Coronary artery (tissue), 2 donors: ENCODE measurements at places on chromosomes 4 and X.

DNA sequence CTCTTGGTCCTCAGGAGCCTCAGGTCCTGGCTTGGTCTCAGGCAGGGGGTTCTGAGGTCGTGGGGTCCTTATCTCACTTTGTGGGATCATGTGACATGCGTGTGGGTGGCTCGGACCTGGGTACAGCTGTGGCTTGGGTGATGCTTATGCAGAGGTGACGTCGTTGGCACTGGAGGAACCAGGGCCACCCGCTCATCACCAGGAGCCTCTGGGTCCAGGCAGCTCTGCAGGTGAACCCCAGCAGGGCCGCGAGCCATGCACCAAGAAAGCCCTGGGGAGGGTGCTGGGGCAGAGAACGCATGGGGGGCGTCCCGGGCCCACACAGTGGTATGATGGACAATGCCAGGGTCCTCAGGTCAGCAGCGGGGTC lies 8.7 kb downstream of the ATP5ME start:
- no peak for DNase-seq

GRCh38 chrX:45716750-45717149 lies 516.1 kb upstream of the DIPK2B start:
- DNase-seq = no peak

- no peak for DNase-seq
Observed at GRCh38 chr4:114209584-114209983, 230.1 kb upstream of the ARSJ start.

DNA sequence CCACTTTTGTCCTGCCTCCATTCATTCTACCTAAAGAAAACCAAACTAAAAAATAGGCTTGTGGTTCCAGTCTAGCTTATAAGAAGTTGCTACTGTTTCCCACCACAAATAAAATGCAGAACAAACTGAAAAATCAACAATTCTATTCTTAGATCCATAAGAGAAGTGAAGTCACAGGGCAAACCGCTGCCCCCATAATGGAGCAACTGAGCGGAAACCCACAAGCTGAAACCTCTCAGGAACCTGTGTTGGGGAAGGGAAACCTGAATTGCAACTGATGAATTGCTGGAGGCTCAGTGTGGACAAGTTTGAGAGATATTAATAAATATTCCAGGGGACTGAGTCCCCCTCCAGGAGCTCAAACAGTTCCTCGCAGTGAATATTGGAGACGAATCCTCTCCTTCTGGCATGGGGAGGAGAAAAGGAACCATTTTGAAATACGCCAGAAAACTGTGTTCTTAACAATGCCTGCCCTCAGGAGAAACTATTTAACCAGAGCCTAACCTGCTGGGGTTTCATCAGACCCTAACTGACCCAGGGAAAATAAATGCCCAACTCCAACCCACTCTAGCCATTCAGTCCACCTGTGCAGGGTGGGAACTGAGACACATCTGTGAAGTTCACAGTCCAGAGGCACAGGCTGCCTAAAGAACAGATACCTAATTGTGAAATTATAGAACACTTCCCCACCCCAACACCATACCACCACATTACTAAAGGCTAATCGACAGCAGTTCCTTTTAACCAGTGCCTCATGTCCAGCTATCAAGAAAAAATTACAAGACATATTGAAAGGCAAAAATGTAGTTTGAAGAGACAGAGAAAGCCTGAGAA lies 22.8 kb upstream of the SH3RF1 start:
- no peak for DNase-seq

DNA sequence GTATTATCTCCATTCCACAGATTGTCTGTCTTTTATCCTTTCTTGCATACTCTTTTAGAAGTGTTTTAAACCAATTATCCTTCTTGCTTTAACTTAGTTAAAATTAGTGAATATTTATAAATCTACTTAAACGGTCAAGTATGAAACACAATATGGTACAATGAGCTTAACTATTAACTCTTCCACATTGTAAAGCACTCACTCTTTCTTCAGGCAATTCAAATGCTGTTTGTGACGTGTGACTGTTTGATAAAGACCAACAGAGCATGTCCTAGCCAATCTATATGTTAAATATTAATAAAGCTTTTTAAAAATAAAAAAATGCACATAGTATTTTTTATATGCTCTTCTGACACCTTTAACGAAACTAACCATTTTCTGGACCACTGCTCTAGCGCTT lies 192.7 kb downstream of the ARAP2 start:
- DNase-seq = no peak

DNA sequence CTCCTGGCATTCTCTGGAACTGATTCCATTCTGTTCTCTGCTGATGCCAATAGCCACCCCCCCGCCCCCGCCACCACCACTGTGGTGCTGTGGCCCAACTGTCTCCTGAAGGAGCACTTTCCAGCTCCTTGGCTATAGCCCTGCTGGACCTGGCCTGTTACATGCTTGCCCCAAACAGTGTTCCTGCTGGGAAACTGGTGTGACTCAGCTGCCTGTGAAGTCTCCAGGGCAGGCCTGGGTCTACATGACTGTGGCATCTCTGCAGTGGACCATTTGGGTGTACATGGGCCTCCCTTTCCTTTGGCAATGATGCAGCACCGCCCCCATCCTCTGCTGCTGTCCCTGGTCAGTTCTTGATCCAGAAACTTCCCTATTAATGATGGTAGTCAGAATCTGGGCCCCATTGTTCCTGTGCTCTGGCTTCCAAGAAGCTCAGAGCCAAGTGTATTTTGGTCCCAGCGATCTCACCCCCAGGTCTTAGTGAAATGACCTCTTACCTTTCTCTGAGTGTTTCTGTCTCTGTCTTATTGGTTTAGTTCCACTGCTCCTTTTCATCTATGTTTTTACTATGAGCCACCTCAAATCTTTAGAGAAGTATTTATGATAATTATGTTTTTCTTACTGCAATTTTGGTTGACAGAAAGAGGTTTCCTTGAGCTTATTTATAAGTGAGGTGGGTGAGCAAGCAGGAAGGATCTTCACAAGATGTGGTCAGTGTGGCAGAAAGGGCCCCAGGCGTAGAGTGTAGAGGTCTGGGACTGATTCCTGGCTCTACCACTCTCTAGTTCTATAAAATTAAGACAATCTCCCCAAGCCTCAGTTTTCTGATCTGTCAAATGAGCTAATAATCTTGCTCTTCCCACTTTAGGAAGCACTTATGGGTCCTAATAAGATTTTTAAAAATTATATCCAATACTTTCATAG lies 210.7 kb upstream of the EOLA2 start:
- peak; percentile 35 for DNase-seq

DNA sequence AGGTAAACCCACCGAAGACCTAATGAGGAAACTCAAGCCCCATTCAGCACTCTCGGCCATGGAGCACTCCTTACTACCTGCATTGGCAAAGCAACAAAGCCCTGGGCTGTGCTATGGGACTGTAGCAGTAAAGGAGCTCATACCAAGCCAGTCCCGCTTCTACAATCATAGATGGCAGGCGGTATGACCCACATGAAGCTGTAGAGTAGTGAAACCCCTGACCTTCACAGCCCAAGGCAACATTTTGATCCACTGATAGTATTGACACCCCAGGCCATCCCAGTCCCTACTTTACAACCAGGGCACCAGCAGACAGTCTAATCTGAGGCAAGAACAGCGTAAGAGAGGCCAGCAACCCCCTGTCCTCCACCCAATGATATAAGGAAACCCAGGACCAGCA lies 25.2 kb downstream of the CENPC start:
- DNase-seq = no peak

DNA sequence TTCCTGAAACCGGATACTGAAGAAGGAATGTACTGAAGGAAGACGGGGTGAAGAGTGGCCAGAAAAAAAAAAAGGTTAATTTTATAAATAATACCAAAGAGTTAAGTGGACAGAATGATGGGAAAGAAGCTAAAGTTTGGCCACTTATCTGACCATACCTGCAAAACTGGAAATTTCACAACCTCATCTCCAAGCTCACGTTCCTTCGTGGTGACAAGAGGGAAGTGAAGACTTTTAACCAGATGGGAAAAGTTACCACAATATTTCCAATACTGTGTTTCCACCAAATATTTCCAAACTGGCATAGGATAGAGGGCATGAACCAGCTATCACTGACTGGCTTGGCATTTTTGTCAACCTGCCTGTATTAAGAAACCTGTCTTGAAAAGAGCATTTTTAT lies 56.4 kb downstream of the MAML3 start:
- no peak for DNase-seq

DNA sequence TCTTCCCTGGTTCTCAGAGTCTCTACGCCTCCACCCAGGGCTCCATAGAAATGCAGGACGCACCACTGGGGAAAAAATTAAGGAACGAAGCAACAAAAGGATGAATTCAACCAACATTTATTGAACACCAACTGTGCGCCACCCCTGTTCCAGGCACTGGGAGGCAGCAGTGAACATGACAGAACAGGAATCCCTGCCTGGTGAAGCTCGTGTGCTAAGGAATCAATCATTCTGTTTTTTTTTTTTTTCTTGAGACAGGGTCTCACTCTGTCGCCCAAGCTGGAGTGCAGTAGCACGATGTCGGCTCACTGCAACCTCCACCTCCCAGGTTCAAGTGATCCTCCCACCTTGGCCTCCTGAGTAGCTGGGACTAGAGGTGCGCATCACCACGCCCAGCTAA lies 1.9 kb upstream of the FTSJ1 start:
- DNase-seq = no peak

- no peak for DNase-seq
Observed at GRCh38 chr4:48470570-48470969, 12.6 kb upstream of the SLC10A4 start.

DNA sequence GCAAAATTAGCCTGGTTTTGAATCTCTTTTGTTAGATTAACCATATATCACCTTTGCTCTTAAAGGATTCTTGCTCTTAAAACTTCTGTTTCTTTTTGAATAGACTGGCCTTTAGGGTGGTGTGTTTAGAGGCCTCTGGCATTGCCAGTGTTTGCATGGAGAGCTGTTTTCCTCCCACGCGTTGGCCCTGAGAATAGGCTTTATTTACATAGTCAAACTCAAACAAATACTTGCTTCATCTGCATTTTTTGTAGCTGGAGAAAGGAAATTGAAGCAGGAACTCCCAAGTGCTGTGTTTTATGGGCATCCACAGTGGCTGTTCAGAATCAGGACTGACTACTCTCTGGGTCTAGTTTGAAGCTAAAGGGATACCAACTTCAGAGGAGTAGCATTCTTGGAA lies 2.7 kb downstream of the SHROOM2 start:
- DNase-seq = no peak

DNA sequence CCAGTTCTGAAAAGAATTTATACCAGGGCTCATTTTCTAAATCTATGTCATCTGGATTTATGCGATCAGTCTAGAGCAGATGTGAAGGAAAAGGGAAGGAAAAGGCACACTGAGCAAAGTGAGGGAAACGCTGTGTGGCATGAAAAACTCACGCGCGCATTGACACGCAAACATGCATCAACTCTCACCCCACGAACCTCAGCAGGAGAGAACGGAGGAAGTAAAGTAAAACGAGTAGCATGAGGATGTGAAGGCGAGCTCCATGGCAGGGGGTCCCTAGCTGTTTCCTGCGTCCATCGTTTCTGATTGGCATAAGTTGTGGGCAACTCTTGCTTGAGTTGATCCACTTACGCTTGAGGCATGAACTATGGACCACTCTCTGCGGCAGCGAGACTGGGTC lies 102.8 kb upstream of the PDLIM3 start:
- DNase-seq = no peak

GRCh38 chr4:39045827-39046221 lies 13.6 kb upstream of the TMEM156 start:
- no peak for DNase-seq

DNA sequence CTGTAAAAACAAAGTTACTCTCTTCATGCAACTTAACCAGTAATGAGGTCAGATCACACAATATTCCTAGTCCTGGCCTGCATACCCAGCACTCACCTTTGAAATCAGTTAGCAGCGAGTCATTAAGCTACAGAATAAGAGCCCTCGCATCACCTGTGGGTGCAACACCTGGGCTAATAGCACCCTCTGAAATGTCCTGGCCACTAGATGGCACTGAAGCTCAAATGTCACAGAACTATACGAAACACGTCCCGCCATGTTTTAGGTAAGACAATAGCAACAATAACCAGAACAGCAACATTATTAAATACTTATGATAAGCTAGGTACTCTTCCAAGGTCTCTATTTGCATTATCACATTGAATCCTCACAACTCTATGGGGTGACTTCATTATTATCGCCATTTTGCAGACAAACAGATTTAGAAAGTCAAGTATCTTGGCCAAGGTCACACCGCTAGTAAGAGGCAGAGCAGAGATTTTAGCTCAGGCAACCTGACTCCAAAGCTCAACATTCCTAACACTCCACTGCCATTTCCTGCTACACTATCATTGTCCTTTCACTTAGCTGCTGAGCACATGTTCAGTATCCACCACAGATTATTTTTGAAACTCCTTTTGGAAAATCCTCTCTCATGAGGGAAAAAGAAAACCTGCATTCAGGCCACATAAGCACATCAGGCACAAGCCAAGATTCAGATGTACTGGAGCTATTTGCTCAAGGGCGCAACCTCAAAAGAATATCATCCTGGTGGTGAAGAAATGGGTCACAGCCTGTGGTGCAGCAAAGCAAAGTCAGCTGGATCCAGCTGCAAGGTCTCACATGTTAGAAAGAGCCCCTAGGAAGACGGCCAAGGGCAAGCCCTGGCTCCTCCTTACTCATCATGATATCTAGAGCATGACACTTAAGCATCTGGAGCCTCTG lies 59.5 kb upstream of the KDR start:
- DNase-seq = no peak

GRCh38 chr4:52071791-52072546 lies 20.9 kb downstream of the SPATA18 start:
- no peak for DNase-seq
